Naive thymus-derived CD4-positive, alpha-beta T cell (primary cell): ENCODE measurements at places on chromosomes 4 and X.

GRCh38 chr4:169024762-169025161 lies 14.7 kb upstream of the CBR4 start:
- no peak for DNase-seq

DNA sequence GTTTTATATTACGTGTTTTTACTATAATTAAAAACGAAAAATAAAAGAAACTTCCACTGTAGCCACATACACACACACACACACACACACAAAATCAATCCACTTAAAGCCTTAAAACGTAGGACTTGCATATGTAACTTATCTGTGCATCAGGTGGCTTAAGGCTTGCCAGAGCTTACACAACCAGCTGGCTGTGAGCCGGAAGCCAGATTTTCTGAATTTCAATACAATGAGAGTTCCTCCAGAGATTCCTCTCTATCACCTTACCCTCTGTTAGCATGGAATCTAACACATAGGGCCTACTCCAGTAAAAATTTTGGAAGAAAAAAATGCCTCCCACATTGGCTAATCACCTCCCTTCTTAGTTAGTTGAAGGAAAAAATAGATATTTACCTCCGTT lies 27.9 kb upstream of the SLITRK4 start:
- DNase-seq: no peak

GRCh38 chr4:7240306-7240705 lies 48.0 kb downstream of the SORCS2 start:
- DNase-seq: no peak

DNA sequence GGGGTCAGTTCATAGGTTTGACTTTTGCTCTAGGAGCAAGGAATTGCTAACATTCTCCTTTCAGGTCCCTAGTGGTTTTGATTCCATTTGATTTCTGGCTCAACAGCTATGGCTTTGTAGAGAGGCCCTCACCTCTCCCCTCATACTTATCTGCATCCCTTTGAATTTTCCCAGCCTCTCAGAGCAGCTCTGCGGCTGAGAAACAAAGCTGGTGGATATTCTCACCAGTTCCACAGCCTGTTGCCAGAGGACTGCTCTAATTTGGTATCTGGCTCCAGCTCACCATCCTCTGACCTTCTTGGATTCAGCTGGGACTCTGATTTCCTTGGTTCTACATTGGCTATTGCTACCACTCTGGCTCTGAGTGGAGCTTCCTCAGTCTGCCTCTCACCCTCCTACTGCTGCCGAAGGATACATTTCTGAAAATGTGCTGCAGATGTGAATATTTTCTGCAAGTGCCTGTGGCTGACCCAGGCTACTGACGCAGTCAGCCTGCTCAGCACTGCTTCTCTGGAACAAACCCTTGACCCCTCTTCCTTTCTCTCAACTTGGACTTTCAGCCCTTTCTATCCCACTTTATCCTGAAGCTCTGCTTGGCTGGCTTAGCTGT lies 110.9 kb upstream of the ENPEP start:
- no peak for DNase-seq
